Stimulated activated naive CD8-positive, alpha-beta T cell treated with anti-CD3 and anti-CD28 coated beads, Interleukin-15, amount 100 ng/mL, for 72 hours (primary cell): ENCODE measurements at places on chromosomes 7 and 10.

DNA sequence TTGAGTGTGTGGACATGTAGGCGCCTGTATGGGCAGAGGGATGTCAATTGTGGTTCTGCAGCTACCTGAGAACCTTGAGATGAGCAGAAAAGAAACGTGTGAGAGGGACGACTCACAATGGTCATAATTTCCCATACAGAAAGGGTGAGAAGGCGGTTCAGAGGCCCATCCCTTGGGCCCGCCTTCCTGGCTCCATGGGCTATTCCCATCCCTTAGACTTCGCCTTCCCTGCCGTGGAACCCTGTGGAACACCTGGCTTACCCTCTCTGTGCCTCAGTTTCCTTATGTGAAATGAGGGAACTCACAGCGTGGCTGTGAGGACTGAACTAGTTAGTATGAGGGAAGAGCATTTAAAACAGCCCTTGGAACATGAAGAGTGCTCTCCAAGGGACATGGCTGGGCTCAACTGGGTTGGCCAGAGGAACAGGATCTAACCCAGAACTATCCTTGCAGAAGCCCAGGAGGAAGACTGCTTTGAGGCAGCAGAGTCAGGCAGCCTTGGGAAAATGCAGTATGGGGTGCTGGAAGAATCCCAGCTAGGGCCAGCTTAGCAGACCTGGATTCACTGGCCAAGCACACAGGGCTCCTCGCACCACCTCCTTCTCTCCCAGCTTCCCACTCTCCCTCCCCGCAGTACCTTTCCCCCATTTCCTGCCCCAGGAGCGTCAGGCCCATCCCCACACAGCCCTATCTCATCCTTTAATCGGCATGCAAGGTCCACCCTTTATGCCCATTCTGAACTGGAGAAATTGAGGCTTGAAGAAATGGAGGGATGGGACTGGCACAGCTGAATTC is 11.1 kb upstream of the ZMIZ1 start:
- DNase-seq = no peak

DNA sequence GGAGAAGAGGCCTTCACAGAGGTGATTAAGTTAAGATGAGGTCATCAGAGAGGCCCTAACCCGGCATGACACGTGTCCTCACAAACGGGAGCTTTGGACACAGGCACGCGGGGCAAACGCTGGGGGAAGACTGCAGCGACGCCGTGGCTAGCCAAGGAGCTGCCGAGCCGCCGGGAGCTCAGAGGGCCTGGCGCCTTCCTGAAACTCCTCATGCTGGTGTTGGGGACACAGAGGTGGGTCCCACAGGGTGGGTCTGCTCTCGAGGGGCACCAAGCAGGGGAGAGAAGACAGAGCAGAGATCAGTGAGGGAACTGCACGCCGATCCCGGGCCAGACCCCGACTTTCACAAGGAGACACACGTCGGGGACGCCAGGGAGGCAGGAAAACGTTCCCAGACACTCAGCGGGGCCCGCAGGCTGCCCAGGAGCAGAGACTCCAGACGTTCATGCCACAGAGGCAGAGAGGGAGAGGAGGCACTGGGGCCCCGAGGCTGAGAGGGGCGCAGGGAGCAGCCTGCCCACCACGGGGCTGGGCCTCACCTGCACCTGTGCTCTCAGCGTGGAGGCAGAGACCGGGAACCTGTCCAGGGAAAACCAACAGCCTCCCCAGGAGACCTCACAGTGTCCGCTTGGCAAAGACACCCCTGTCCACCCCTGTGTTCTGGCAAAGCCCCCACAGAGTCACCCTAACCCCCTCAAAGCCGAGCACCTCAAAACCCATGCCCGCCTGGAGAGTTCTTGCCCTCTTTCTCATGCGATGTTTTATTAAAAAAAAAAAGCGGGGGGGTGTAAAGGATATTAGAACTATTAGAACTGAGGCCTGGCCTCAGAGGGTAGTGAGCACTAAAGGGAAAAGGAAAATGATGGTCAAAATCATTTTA is 103.8 kb downstream of the PDGFA start:
- DNase-seq = no peak

DNA sequence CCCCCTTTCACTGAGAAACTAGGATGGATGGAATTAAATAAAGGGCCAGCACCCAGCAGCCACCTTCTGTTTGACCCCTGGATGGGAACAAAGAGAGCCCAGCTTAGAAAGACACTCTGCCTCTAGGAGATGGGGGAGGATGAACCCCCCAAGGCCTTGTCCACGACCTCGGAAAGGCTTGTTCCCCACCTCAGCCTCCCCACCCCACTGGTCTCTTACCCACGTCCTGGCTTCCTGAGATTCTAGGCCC is 9.7 kb downstream of the ITPRIP start:
- DNase-seq = no peak

DNA sequence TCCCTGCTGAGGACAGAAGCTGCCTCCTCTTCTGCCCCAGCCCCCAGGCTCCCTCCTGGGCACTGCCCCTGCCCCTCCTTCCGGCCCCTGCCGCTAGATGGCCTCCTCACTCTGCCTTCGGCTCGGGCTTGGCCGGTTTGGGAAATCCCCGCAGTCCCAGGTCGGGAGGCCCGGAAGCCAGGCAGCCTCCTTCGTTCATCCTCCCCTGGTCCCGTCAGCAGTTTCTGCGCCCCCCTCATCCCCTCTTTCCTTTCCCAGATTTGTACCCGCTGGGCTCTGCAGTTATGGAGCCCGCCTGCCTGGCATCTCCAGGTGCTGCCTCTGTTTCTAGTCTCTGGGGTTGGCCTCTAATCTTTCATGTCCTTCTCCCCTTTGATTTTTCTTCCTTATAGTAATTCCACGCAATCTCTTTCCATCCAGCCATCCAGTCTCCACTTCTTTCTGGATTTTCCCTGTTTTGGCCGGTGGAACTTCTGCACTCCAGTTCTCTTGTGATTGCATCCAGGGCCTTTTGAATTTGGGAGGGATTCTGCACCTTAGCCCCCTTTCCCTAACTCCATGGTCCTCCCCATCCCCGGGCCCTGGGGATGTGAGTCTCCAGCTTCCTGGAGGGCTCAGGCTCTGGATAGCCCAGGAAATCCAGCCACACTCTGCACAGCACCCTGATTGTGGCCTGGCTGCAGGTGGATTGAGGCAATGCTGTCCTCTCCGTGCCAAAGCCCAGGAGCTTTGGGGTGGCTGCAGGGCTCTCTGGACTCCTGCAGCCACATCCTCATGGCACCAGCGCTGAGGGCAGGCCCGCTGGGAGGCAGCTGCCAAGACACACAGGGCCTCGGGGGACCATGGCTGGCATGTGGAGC is 3.3 kb upstream of the SHH start:
- DNase-seq = peak; percentile 71

DNA sequence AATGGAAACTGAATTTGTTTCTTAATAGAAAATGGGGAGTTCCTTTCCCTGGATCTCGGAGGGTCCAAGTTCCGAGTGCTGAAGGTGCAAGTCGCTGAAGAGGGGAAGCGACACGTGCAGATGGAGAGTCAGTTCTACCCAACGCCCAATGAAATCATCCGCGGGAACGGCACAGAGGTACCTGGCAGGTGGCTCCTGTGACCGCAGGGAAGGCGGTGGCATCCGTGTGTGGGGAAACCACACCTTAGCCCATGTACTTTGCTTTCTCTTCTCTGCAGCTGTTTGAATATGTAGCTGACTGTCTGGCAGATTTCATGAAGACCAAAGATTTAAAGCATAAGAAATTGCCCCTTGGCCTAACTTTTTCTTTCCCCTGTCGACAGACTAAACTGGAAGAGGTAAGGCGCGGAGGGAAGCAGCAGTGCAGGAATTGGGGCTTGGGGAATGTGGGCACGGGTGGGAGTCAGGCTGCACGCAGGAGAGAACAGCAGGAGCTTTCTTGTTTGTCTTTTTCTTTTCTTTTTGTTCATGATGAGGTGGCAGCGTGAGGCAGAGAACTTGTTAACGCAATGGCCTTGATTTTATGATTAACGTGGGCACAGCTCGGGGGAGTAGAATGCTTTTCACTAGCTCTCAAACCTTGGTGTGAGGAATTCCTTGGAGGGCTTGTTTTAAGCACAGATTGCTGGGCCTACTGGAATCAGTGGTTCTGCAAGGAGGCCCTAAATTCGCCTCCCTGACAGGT is 12.8 kb downstream of the HKDC1 start:
- DNase-seq = no peak

DNA sequence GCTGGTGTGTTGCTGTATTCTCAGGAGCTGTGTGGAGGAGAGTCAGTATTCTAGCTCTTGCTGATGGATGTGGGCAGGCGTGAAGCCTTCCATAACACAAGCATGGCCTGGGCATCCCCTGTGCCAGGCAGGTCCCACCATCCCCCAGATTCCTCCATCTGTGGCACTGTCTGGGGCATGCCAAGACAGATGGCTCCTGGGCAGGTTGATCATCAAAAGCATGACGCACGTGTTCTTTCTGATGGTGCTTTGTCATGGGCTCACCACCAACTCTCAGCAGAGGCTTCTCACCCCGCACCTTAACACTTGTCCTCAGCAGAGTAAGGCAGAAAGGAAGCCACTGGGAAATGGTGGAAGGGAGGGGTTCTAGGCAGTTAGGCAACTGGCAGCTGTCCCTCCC is 364.3 kb downstream of the PLXNA4 start:
- DNase-seq = no peak

- no peak for DNase-seq
Observed at GRCh38 chr10:109996766-109997171, 11.0 kb upstream of the ADD3 start.

DNA sequence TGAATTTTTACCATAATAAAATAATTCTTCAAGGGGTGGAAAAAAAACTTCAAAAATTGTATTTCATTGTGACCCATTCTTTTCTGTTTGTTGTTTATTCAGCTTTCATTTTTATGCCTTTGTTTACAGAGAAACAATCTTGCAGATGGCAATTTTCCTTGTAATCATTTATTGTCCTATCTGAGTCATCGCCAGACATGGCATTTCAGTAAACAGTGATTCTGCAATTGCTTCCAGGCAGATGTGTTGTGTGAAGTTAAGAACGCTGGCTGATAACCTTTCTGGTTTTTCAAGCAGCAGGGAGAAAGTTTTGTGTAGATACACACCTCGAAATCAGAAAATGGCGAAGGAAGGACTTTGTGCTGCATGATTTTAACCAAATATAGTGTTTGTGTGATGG is 80.7 kb upstream of the RPA3 start:
- no peak for DNase-seq

DNA sequence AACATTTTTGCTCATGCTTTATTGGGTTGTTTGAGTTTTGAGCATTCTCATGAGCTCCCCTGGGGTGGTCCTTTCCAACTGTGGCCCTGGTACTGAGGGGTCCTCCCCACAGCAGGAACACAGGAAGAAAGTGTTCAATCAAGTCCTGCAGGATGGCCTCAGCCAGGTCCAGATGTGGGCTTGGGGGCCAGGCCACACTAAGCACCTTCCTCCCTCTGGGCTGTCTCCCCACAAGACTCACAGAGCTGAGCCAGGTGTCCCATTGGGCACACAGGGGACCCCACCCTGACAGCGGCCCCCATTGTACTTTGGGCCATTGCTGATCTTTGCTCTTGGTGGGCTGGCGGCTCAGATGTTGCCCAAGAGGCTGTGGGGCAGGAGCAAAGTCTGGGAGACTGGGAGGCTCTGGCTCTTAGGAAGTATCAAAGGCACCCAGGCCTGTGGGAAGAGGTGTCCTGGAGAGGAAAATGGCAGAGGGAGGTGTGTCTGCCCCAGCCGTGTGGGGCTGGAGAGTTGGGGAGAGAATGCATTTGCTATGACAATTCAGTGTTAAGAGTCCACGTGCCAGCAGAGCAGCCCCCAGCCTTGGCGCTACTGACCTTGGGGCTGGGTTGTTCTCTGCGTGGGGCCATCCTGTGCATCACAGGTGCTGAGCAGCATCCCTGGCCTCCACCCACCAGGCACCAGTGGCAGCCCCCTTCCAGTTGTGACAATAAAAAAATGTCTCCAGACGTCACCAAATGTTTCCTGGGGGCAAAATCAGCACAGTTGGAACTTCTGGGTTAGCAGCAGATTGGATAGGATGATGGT is 17.8 kb downstream of the SCART1 start:
- DNase-seq = no peak

DNA sequence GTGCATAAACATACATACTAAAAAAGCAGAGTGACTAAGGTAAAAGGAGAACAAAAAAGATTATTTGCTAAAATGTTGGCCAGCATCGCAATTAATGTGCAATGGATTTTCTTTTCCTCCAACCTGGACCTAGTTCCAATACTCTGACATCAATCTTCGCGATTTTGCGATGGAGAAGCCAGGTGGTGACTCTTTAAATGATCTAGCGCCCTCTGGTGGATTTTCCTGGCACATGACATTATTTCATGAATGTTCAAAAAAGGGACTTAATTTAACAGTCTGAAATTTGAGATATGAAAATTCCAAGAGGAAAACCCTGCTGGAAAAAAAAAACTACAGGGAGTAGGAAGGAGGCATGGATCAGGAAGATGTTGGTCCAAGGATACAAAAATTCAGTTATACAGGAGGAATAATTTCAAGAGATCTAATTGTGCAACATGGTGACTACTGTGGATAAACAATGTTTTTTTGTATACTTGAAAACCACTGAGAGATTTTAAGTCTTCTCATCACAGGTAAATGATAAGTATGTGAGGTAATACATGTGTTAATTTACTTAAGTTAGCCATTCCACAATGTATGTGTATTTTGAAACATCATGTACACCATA is 4.3 kb upstream of the KCNMA1 start:
- DNase-seq = peak; percentile 43
